ENCODE measurements at places on chromosomes 12 and 14. TPM values are rescaled to one million over a fixed set of nuclear protein-coding genes. Genes with fewer than 3 reads are reported as not detected.
A peak's percentile ranks its signal among the peaks of the same experiment; 100 is the strongest.

DNA sequence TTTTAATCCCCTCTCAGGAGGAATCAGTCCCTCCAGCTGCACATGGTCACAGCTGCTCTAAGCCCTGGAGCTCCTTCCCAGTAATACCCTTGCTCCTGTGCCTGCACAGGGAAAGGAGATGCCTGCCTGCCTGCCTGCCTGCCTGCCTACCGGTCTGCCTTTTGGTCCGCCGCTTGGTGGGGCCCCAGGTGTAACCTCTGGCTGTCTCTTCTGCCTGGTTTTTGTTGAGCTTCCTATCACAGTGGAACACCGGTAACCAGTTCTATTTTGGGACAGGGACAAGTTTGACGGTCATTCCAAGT is 99.8 kb downstream of the DAD1 start:
- H3K36me3 ChIP-seq: no peaks in the 10 kb centered on the region
- no peak overlapping the region for H3K4me3 ChIP-seq
- H3K27me3 ChIP-seq: no peaks in the 10 kb centered on the region
- H3K27ac ChIP-seq: no peak overlapping the region
- no peaks in the 10 kb centered on the region for H3K4me1 ChIP-seq

GRCh38 chr12:113220593-113221180 is 577 bp upstream of the TPCN1 start:
- peak overlapping the region; percentile 57 for H3K27ac ChIP-seq
- H3K27me3 ChIP-seq: no peaks in the 10 kb centered on the region
- H3K4me3 ChIP-seq: peak overlapping the region; percentile 79
- H3K36me3 ChIP-seq: no peaks in the 10 kb centered on the region
- DNase-seq: no peak

DNA sequence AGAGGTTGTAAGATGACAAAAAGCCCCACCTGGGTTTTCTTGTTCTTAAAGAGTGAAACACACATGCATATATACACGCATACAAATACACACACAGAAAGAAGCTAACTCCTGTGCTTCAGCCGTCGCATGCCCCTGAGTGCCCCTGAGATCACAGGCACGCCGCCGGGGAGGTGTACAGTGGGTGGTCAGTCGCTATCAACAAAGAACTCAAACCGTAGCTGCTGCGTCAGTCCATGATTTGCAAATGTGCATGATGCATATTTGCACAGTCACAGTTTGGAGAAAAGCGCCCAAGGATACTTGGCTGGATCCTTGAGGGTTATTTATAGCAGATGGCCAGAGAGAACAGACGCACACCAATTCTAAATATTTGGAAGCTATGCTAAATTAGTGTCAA is 206.9 kb downstream of the TMEM132D start:
- no peak for DNase-seq
- no peaks in the 10 kb centered on the region for H3K4me1 ChIP-seq
- H3K4me3 ChIP-seq: no peak overlapping the region
- H3K36me3 ChIP-seq: no peaks in the 10 kb centered on the region

DNA sequence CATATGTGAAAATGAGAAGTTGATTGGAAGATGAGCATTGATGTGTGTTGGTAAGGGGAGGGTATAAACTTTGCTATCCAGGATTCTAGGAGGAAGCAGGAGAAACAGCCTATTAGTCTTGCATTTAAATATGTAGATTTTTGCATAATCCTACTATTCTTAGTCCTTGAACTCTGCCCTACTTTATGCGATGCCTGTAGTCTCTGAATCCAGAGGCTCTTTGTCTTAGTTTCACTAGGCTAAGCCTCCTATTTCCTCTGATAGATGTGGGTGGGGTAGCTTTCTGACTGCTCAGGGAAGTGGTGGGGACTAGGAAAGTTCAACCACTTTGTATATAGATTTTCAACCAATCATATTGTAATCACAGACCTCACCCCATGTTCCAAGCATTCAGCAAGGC is 49.5 kb upstream of the KCNC2 start:
- H3K36me3 ChIP-seq: no peaks in the 10 kb centered on the region
- DNase-seq: no peak
- no peaks in the 10 kb centered on the region for H3K27me3 ChIP-seq
- no peaks in the 10 kb centered on the region for H3K4me1 ChIP-seq

KDM2B gene
- polyA plus RNA-seq: 18.3 TPM

- DNase-seq: no peak
- no peak overlapping the region for H3K27ac ChIP-seq
- H3K4me1 ChIP-seq: peaks cover 71% of the 10 kb centered on the region
- H3K36me3 ChIP-seq: no peaks in the 10 kb centered on the region
- H3K27me3 ChIP-seq: no peaks in the 10 kb centered on the region
These were observed 4.8 kb downstream of the SLC38A1 start for GRCh38 chr12:46264057-46264456.

- no peak for DNase-seq
- no peaks in the 10 kb centered on the region for H3K36me3 ChIP-seq
These were observed 59.8 kb downstream of the DIO3 start for GRCh38 chr14:101620821-101621785.

DNA sequence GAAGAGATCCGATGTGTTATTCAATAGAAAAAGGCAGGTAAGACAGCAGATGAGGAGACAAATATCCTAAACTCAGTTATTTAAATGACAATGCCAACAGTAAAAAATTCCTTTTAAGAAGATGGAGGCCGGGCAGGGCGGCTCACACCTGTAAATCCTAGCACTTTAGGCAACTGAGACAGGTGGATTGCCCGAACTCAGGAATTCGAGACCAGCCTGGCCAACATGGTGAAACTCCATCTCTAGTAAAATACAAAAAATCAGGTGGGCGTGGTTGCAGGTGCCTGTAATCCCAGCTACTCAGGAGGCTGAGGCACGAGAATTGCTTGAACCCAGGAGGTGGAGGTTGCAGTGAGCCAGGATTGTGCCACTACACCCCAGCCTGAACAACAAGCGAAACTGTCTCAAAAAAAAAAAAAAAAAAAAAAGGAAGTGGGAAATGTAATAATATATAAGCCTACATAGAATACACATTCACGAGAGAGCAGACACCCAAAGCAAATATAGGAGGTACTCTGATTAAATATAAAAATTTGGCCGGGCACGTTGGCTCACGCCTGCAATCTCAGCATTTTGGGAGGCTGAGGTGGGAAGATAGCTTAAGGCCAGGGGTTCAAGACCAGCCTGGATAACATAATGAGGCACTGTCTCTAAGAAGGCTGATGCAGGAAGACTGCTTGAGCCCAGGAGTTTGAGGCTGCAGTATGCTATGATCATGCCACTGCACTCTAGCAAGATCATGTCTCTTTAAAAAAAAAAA is 19.0 kb downstream of the CORO1C start:
- H3K4me1 ChIP-seq: no peaks in the 10 kb centered on the region
- no peak for DNase-seq
- no peaks in the 10 kb centered on the region for H3K27me3 ChIP-seq
- H3K4me3 ChIP-seq: no peak overlapping the region
- H3K36me3 ChIP-seq: no peaks in the 10 kb centered on the region

DNA sequence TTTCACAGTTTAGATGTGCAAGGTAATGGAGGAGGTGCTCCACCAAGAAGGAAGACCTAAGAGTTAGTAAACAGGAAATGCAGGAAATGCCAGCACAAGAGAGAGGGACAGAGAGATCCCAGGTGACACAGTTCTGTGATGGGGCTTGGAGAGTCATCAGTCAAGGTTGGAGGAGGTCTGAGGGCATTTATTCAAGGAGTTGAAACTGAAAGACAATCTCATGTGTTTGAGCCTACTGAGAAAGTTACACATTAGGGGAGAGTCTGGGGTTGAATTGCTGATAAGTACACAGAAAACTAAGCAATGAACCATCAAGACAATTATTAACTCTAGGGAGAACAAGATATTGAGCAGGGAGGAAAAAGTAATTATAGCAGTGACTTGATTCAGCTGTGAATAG is 138.5 kb downstream of the ANO6 start:
- no peak for DNase-seq
- H3K27ac ChIP-seq: no peak overlapping the region
- H3K4me1 ChIP-seq: no peaks in the 10 kb centered on the region
- H3K36me3 ChIP-seq: no peaks in the 10 kb centered on the region

- no peaks in the 10 kb centered on the region for H3K36me3 ChIP-seq
- H3K4me1 ChIP-seq: no peaks in the 10 kb centered on the region
- no peak overlapping the region for H3K4me3 ChIP-seq
- no peak overlapping the region for H3K27ac ChIP-seq
- no peak for DNase-seq
These were observed 10.4 kb upstream of the RMST start for GRCh38 chr12:97452230-97452629.

TAC3 gene
- polyA plus RNA-seq: not detected

- no peak for DNase-seq
- no peaks in the 10 kb centered on the region for H3K36me3 ChIP-seq
- H3K4me3 ChIP-seq: no peak overlapping the region
- H3K27me3 ChIP-seq: no peaks in the 10 kb centered on the region
These were observed 38.0 kb upstream of the NID2 start for GRCh38 chr14:52106840-52107239.

- H3K36me3 ChIP-seq: no peaks in the 10 kb centered on the region
- H3K4me3 ChIP-seq: no peak overlapping the region
- no peak for DNase-seq
- H3K4me1 ChIP-seq: no peaks in the 10 kb centered on the region
These were observed 45.6 kb downstream of the FANCM start for GRCh38 chr14:45181329-45181728.

DNA sequence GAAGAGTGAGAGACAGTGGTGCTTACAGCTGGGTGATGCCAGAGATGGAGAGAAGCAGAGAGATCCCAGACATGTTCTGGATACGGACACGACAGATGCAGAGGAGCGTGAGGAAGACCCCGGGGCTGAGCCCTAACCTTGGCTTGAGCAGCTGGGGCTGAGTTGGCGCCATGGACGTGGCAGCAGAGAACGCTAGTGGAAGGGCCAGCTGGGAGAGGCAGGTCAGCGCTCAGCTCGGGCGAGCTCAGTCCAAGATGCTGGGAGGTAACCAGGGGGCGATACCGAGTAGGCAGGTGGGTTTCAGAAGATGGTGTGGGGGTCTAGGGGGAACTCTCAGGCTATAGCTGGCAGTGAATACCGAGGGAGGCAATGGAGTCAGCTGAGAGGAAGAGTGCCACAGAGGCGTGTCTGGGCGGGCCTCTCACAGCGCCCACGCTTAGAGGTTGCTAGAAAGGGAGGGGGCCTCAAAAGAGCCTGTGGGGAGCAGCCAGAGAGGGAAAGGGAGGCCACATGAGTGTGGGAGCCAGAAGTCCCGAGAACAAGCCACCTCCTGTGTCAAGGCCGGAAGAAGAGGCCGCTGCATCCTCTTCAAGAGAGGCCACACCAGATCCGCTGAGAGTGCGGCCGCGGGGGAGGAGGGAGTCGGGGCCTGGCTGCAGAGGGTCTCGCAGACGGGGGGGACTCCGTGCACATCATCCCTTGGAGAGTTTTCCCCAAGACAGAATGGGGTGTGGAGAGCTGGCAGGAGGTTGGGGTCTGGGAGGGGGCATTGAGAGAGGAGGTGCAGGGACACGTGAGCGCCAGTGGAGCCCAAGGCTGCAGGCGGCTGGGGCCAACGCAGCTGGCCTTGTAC is 57.0 kb upstream of the DIO3 start:
- DNase-seq: no peak
- no peaks in the 10 kb centered on the region for H3K4me1 ChIP-seq
- H3K27me3 ChIP-seq: no peaks in the 10 kb centered on the region
- no peaks in the 10 kb centered on the region for H3K36me3 ChIP-seq

DNA sequence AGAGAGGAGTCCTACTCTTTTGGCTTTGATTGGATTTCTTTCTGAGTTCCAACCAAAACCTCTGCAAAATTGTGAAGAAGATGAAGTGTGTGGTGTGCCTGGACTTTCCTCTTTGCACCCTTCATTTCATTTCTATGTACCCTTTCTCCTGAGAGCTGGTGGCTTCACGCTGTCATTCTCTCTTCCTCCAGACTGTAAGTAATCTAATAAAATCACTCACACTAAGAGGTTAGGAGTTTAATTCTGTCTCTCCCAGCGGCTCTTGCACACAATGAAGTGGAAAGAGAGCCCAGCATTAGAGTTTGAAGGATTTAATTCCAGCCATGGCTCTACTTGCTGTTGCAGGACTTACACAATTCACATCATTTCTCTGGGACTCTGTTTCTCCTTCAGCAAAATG is 37.8 kb upstream of the CRADD start:
- no peaks in the 10 kb centered on the region for H3K4me1 ChIP-seq
- no peak for DNase-seq
- no peak overlapping the region for H3K4me3 ChIP-seq
- H3K36me3 ChIP-seq: no peaks in the 10 kb centered on the region
- no peaks in the 10 kb centered on the region for H3K27me3 ChIP-seq

CLEC1B gene
- not detected for polyA plus RNA-seq

- H3K4me1 ChIP-seq: no peaks in the 10 kb centered on the region
- H3K27me3 ChIP-seq: no peaks in the 10 kb centered on the region
- no peaks in the 10 kb centered on the region for H3K36me3 ChIP-seq
- no peak for DNase-seq
These were observed 24.9 kb upstream of the SPPL3 start for GRCh38 chr12:120928864-120929652.

DNA sequence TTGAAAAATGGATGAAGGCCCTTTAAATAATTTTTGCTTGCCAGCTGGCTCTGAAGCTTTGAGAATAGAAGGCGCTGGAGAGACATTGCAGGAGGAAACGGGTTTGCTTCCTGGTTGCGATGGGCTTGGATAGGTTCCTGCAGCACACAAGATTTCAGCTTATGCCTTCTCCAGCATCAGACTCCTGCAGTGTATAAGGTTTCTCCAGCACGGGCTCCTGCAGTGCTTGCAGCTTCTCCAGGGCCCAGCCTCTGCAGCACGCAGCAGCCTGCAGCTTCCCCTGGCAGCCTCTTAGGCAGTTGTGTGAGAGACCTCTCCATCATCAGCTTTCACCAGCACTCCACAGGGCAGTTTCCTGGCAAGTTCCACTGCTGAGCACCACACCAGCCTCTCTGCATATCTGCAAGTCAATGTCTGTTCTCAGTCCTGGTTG is 78.7 kb upstream of the ZDHHC17 start:
- no peaks in the 10 kb centered on the region for H3K4me1 ChIP-seq
- no peak overlapping the region for H3K27ac ChIP-seq
- no peak for DNase-seq
- no peak overlapping the region for H3K4me3 ChIP-seq

- H3K27me3 ChIP-seq: no peaks in the 10 kb centered on the region
- H3K4me3 ChIP-seq: no peak overlapping the region
- no peak for DNase-seq
- no peaks in the 10 kb centered on the region for H3K4me1 ChIP-seq
- no peaks in the 10 kb centered on the region for H3K36me3 ChIP-seq
- H3K27ac ChIP-seq: no peak overlapping the region
These were observed 163.9 kb downstream of the RBM19 start for GRCh38 chr12:113802000-113802749.

DNA sequence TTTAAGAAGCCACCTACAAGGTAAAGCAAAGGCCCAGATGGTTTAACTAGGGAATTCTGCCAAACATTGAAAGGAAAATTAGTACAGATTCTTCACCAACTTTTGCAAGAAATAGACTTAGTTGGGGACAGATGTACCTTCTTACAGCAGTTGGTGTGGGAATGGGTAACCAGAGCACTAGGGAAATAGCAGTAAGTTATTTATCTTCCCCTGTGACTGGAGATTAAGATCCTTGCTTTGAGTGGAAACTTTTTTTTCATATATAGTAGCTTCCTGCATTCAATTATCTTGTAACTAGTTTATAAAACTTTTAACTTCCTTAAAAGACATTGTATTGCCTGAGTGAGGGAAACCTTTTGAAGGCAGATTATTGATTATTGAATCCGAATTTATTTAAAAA is 44.2 kb downstream of the ARID2 start:
- no peak overlapping the region for H3K27ac ChIP-seq
- no peak overlapping the region for H3K4me3 ChIP-seq
- no peaks in the 10 kb centered on the region for H3K36me3 ChIP-seq

KCNK13 gene
- not detected for polyA plus RNA-seq
